Right renal pelvis (tissue), 4 donors: ENCODE measurements at places on chromosomes 1 and 21.

GRCh38 chr1:97461782-97462181 lies 459.1 kb downstream of the DPYD start:
- DNase-seq = no peak

- DNase-seq = no peak
Observed at GRCh38 chr1:161727256-161727924, 6.0 kb downstream of the FCRLB start.

GRCh38 chr1:245465666-245466065 lies 310.9 kb downstream of the KIF26B start:
- DNase-seq = no peak

DNA sequence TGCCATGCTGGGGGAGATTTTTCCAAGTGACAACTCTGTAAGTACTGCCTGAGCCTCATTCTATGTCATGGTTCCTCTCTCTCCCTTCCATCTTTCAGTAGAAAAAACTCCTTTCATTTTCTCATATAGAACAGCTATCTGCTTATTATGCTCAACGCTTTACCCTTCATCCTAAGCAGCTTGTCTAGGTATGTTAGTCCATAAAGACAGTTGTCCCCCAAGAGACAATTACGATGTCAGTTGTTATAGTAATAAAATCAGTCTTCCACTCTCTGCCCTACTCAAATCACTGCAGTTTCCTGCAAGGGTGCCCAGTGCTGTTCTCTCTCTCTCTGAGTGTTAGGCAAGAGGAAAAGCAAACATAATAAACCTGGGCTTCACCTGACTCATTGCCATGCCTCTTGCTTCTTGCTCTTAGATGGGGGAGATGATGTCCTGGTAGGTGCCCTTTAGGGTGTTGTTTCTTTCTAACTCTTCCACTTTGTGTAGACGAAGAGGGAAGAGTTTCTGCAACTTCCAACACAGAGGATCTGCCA lies 59.4 kb downstream of the PAPPA2 start:
- no peak for DNase-seq

GRCh38 chr1:84298328-84298683 lies 3.2 kb upstream of the SAMD13 start:
- DNase-seq = no peak

- DNase-seq = no peak
Observed at GRCh38 chr1:112263042-112263441, 133.0 kb upstream of the CTTNBP2NL start.

DNA sequence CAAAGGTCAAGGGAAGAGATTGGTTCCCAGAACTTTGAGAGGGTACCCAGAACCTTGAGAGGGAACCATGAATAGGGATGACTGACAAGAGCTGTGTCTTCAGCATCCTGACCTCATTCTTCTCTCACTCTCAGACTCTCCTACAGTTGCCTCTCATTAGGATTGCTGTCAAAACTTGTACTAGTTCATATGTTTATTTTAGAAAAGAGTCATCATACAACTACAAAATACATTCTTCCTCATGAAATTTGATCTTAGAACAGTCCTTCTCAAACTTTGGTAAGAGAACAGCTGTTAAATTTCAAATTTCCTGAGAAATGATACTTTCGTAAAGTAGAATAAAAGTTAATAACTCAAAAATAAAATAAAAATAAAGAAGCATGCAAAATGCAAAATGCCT lies 161.4 kb upstream of the ZRANB2 start:
- DNase-seq = no peak

GRCh38 chr1:247456021-247456420 lies 1.9 kb downstream of the OR2B11 start:
- DNase-seq = no peak
